ENCODE measurements at places on chromosomes 7 and 10.

DNA sequence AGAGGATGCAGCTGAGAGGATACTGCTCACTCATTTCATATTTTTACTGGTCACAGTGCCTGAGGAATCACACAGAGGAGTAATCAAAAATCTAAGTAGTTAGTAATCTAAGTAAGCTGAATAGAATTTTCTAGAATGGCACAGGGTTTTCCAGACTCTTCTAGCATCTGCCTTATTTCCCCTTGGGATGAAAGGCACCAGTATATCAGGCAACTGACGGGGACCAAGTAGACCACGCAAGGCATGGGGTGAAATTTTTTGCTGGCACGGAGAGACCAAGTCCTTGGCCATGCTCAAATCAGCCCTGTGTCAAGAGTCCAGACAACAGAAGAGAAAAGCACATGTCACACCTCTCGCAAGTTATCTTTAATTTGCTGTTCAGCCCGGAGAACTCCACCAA lies 14.2 kb downstream of the NCOA4 start:
- DNase-seq = no peak

- DNase-seq = no peak
These were observed 156.4 kb downstream of the USP6NL start for GRCh38 chr10:11454958-11455566.

GRCh38 chr10:103334567-103334966 lies 16.4 kb downstream of the PCGF6 start:
- DNase-seq = no peak

DNA sequence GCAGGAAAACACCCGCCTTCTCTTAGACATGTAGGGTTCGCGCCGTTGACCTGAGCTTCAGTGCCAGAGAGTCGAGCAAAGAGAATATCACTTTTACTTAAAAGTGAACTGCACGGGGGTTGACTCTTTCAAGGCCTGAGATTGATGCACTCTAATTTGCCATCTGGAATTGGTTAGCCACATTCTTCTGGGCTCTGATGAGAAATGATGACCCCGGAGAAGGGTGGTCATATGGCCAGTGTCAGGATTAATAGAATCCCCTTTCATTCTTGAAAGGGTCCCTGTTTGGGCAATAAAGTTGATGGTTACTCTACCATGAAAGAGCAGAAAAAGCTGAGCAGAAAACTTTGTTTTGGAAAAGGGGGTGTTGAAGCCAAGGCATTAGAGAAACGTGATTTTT lies 31.2 kb downstream of the GRK5 start:
- no peak for DNase-seq

DNA sequence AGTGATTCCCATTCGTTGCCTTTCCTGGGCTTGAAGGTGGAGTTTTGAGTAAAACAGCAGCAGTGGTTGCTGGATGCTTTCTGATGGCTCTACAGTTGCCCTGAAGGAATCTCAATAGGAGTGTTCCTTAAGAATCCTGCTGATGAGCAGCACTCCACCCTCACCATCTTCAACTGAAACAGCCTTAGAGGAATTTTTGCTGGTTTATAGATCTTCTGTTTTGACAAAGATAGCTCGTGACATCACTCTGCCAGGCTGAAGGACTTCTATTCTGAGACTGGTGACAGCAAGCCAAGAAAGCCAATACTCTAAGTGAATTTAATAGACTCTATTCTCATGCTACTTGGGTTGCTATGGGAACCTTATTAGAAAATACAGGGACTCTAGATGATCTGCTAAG lies 1014.7 kb downstream of the NRG3 start:
- no peak for DNase-seq

DNA sequence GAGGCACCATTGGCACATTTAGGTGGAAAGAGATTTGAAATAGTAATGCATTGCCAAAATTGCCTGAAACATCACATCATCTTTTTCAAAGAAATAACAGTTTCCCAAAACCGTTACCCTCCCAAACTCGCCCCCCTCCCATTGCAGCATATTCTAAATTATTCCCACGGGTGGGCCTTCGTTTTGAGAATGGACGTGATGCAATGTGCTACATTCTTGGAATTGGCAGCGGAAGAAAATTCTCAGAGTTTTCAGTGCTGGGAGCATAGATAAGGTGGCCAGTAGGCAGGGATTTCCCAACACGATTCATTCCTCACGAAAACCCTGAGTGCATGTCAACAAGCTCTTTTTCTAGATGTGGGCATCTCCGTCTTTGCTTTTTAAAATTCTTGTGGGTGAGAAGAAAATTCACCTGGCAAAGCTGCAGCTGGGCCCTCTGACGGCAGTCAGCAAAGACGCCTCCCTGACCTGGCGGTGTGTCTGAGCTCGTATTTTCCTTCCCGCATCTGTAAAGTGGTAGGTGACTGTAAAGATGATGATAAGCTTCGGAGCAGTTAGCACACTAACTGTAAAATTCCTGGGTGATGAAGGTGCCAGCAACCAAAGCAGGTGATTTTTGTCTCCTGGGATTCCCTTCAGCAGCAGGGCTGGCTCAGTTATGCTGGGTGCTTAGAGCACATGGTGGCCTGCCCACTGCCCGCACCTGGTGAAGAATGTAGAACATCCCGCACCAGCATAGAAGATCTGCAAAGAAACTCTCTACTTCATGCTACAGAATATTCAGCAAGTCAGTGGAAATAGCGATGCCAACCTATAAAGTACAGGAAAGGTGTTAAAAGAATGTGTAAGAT lies 141.9 kb upstream of the KLF6 start:
- DNase-seq = no peak

GRCh38 chr7:132286836-132287235 lies 289.4 kb downstream of the PLXNA4 start:
- no peak for DNase-seq

- no peak for DNase-seq
These were observed 32.2 kb upstream of the COL13A1 start for GRCh38 chr10:69769395-69769992.

- no peak for DNase-seq
These were observed 30.3 kb downstream of the SKIDA1 start for GRCh38 chr10:21495002-21495751.

DNA sequence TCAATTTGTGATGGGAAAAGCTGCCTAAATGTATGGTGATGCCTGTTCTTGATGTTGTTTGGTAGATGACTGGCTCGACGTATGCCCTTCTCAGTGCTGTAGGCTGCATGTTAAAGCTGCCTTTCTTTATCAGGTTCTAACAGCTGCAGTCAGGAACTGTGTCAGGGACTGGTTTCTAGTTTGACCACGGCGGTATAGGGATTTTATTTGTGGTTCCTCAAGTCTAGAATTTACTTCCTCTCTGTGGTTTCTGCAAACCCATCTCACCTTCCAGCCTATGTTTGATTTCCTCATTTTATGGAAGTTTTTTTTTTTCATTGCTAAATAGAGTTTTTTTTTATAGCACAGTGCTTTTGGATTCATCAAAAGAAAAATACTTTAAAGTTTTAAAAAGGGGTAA lies 26.5 kb downstream of the LMTK2 start:
- DNase-seq = no peak

GRCh38 chr10:30579574-30579973 lies 50.0 kb downstream of the LYZL2 start:
- no peak for DNase-seq

GRCh38 chr10:13808556-13809391 lies 222.0 kb downstream of the PRPF18 start:
- no peak for DNase-seq

DNA sequence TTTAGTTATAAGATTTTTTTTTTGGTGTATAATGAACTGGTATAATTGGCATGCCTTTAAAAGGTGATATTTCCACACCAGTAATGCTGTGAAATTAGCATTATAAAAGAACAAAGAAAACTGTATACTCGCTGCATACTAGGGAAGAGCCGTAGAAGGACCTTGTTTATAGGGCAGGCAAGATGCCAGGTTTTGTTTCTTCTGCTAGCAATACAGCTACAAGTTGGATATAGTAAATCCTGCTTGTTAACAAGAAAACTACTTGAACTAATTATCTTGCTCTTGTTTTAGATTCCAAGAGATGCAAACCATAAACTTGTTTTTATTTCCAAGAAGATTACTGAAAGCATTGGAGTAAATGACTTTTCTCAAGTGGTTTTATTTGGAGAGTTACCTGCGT lies 1.9 kb downstream of the DNAH11 start:
- DNase-seq = no peak

GRCh38 chr10:81524467-81524866 lies 350.5 kb upstream of the NRG3 start:
- DNase-seq = no peak

GRCh38 chr7:26729150-26729775 lies 135.1 kb downstream of the SKAP2 start:
- no peak for DNase-seq

DNA sequence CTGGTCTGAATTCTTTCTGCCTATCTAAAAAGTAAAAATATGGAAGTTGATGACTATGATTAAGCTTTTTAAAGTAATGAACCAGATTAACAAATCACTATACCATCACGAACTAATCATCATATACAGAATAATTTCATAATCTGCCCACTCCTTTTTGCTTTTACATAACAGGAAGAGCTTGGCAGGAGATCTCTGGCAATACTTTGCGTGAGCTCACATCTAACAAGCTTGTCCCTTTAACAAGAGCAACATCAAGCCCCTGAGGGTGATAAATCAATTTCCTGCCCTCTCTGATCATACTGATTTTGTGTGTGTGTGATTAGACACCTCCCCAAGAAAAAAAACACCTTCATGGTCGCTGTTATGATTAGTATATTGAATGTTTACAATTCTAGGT lies 143.5 kb upstream of the ASAH2 start:
- no peak for DNase-seq

All from CD4-positive, alpha-beta T cell (primary cell).